ENCODE measurements at places on chromosomes 4 and X.
A peak's percentile ranks its signal among the peaks of the same experiment; 100 is the strongest.

- DNase-seq, result no peak
These were observed 87.3 kb downstream of the SCD5 start for GRCh38 chr4:82711158-82711785.

DNA sequence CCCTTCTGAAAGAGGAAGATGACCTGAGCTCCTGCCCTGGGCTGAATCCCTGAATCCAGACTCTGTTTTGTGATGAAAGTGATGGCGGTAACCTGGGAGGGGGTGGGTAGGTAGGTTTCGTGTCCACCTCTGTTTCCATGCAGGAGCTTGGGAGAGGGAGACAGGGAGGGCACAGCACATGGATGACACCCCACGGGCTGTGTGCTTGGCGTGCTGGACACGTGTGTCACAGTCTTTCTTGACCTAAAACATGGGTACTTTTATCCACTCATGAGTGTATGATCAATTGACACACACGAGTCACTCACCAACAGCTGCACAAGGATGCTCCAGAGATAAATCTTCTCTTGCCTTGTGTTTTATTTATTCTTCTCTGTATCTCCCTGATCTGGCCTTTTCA, 111.5 kb downstream of the DHRSX start:
- DNase-seq, result no peak

GRCh38 chrX:39337451-39337850, 536.2 kb downstream of the MID1IP1 start:
- peak; percentile 62 for DNase-seq

DNA sequence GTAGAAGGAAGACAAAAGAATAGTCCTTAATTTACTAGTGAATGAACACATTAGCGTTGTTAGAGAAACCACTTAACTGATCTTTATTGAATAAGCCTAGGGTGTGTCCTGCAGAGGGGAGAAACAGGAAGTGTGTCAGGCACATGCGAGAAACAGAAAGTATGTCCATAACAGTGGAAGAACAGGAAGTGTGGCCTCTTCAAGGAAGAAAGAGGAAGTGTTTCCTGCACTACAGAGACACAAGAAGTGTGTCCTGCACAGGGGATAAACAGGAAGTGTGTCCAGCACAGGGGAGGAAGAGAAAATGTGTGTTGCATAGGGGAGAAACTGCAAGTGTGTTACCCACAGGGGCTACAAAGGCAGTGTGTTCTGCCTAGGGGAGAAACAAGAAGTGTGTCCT, 539.6 kb upstream of the PRKX start:
- DNase-seq, result no peak

- no peak for DNase-seq
These were observed 382.4 kb upstream of the GALNT7 start for GRCh38 chr4:172786039-172786792.
